Cerebellum (tissue), 4 donors: ENCODE measurements at places on chromosomes 6 and 20. TPM values are rescaled to one million over a fixed set of nuclear protein-coding genes. Genes with fewer than 3 reads are reported as not detected.

DNA sequence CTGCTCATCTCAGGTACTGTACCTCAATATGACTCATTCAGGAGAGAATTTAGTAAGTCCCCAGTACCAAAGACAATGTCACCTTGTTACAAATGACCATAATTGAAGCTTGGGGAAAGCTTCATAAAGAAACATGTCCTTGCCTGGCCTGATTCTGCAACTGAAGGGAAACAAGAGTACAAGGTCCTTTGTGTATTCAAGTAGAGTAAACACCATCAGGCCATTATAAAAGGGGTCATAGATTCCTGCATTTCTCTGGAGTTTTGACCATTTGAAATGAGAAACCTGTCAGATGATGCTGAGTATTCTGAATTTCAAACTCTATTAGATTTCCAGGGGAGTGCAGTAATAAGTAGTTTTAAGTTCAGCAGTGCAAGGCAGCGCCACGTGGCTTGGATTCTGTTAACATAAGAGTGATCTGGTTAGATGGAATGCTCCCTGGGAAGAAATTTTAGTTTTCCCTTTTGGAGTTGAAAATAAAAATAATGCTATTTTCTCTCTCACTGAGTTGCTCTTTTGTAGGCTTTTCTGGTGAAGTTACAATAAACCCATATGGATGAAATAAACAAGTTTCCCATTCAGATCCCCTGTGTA, 1054.3 kb downstream of the EPHA7 start:
- DNase-seq, result no peak

GRCh38 chr6:11386323-11386722, 151.2 kb upstream of the TMEM170B start:
- DNase-seq, result no peak

- DNase-seq, result no peak
Observed at GRCh38 chr6:12148841-12149240, 136.7 kb downstream of the HIVEP1 start.

Gene PRR3
- total RNA-seq, result 15.6 TPM

Gene PKIB
- 3.3 TPM for total RNA-seq

GRCh38 chr20:4571759-4572531, 149.8 kb upstream of the PRND start:
- no peak for DNase-seq

Gene IL17A
- total RNA-seq, result not detected

DNA sequence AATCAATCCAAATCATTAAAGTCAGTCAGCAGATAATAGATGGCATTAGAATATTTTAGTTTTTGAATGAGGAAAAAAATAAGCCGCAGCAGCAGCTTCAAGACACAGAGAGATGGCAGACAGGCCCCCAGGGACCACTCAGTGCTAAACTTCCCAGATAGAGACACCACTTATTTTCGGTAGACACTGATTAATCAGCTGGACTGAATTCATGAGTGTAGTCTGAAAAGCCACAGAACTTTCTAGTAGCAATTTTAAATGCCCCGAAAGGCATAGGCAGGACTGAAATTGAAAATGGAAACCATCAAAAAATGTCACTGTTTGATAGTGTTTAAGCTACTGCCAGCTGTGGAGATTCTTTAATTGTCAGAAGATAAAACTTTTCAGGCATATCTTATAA, 3.1 kb upstream of the CLDN20 start:
- DNase-seq, result no peak

DNA sequence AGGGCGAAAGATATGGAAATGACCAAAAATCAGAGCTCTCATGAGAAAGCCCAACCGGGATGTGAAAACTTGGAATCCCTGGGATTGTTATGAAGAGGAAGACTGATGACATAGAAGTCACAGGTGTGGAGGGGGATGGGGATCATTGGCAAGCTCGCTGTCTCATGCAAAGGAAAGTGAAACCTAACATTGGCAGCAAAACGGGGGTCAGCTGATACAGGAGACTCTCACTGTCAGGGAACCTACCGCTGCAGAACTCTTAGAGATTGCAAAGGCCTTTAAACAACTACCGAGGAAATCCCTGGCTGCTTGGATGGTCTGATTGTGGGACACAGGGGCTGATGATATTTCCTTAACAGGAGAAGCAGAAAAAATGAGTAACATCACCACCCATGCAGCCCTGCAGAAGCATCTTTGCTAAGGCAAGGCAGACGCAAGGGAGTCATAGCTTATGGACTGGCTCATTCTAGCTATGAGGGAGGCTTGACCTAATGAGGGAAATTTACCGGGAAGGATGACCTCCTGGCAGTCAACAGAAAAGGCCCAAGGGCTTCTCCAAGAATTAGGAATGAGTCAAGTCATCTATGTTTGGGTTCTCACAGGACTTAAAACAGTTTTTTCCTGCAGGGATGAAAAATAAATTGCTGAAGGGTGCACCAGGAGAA, 7.0 kb downstream of the MUC21 start:
- no peak for DNase-seq

DNA sequence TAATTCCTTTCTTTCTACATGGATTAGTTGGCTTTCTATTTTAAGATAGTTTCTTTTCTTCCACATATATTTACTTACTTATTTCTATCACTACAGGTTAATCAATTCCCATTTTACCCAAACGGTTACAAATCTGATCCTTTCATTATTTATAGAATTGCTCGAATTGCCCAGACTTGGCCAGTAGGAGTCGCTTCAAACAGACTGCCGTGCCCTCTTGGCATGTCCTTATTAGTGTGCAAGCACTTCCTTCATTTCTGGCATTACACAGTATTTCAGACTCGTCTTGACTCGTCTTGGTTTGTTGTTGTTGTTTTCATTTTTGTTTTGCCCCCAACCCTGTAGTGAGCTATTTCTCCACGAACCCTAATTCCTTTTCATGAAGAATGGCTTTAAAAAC, 74.6 kb downstream of the SAMD3 start:
- no peak for DNase-seq

Gene MEI4
- total RNA-seq, result 0.73 TPM

- no peak for DNase-seq
Observed at GRCh38 chr6:122791310-122791679, 2.2 kb downstream of the SMPDL3A start.

DNA sequence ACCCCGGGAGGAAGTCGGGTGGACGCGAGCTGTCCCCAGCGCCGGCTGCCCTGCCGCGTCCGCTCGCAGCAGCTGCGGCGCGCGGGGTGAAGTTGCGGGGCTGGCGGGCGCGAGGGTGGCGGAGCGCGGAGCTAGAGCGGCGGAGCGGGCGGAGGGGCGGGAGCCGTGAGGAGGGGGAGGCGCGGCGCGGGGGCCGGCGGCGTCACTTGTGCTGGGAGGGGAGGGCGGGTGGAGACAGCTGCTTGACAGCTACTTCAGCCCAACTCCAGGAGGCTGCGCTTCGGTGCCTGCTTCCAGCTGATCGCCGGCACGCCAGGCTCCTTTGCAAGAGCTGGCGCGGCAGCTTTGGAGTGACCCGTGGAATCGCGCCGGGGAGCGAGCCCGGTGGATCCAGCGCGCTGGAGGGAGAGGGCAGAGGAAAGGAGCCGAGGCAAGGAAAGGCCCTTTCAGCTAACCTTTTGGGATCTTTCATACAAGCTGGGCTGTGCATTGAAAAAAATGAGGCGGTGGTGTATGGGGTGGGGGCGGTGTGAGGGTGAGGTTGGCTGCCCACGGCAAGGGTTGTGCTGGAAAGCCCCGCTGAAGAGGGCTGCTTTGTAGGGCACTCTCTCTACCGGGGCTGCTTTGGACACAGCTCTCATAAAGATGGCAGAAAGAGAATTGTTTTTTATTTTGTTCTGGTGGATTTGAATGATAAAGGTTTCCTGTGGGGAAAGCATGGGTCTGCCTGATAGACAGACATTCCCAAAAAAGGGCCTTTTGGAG, 24.6 kb downstream of the RIPOR2 start:
- peak; percentile 4 for DNase-seq

DNA sequence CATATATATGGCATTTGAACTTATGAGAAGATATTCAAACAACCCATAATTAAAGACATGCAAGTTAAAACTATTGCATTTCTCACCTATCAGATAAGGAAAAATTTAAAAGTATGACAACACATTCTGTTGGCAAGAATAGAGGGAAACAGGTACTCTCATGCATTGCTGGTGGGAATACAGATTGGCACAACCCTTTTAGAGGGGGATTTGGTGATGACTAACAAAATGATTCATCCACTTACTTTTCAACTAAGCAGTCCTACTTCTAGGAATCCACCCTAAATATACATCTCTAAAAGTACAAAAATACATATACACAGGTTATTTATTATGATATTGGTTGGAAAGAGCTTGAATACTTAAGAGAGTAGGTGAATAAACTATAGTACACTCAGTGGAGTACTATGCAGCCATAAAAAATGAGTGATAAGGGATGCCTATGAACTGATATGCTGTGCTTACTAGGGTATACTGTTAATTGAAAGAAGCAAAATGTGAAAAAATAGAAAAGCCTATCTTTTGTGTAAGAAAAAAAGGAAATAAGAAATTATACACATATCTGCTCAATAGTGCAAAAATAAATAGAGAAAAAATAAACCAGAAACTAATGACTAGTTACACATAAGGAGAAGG, 42.2 kb downstream of the ADAT2 start:
- no peak for DNase-seq

DNA sequence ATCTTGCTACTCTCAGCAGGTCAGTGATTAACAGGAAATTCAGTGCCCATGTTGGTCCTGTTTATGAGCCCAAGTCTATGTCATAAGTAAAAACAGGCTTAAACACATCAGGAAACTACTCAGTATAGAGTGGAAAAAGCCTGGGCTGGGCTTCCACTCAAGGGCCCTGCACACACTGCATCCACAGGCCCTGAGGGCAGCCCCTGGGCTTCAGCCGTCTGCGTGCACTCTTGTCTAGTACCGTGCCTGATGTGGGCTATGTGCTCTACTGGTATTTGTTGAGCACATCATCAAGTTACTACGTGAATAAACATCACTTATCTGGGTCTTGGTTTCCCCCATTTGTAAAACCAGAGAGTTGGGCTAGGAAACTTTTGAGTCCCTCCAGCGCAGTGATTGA, 135.2 kb downstream of the PACRG start:
- DNase-seq, result no peak

Gene PRL
- total RNA-seq, result 0.54 TPM

DNA sequence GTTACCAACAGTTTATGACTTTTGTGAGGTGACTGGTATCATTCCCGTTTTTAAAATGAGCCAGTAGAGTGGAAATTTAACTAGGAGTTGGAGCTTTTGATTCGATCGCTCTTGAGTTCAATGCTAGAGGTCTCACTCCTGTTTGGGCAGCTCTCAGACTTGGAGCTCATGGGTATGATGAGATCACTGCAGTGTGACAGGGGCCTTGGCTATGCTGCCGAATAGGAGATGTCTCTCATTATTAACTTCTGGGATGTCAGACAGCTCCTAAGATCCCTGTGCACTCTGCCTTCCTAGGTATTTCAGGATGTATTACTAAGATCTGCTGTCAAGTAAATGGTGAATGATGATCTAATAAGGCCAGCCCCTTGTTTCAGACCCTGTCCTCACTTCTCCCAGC, 20.4 kb downstream of the AKAP12 start:
- no peak for DNase-seq

Gene HLA-DQB2
- total RNA-seq, result not detected

Gene RSPH9
- 3.4 TPM for total RNA-seq

Gene MYCT1
- total RNA-seq, result 3.1 TPM

DNA sequence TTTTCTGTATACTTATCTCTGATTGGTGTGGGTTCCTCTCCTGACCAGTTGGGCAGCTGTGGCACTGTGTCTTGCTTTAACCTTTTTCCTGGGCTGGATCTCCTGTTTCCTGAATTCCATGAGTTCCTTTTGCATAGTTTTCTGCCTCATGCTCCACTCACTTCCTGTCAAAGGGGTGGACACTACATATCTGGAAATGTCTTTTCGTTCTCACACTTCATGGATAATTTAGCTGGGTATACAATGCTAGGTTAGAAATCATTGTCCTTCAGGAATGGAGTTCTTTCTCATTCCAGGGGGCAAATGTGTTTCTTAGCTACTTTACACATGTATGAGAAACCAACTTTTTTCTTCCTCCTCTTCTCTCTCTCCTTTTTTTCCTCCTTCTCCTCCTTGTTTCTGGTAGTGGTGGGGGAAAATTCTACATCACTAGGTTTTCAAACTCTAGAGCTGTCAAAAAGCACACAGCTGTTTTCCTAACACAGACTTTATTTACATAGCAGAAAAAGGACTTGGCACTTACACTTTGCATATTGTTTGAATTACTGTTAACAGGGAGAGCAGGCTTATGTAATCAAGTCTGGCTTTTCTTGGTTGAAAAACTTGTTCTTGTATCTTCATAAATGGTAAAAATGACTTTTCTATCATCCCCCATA, 9.0 kb upstream of the DDX27 start:
- DNase-seq, result no peak

GRCh38 chr6:139801571-139802321, 427.3 kb upstream of the CITED2 start:
- DNase-seq, result no peak
